ENCODE measurements at places on chromosomes 12 and 14. TPM values are rescaled to one million over a fixed set of nuclear protein-coding genes. Genes with fewer than 3 reads are reported as not detected.
A peak's percentile ranks its signal among the peaks of the same experiment; 100 is the strongest.

DNA sequence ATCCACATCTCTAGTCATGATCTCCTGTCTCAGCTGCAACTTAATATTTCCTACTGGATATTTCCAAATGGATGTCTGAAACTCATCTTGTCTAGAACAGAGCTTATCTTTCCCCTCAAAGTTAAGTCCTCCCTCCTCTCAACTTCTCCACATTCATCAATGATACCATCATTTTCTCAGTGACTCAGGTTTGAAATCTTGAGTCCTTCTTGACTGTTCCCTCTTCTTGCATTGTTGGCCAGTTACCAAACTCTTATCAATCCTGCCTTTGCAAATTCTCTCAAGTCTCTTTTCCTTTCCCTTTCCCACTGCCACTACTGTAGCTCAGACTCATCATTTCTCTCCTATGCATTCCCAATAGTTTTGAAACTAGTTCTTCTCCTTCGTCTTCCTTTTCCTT lies 14.3 kb upstream of the CHURC1 start:
- no peak for DNase-seq

GRCh38 chr14:21043974-21044618 lies 1.9 kb downstream of the RNASE7 start:
- peak; percentile 35 for DNase-seq

DNA sequence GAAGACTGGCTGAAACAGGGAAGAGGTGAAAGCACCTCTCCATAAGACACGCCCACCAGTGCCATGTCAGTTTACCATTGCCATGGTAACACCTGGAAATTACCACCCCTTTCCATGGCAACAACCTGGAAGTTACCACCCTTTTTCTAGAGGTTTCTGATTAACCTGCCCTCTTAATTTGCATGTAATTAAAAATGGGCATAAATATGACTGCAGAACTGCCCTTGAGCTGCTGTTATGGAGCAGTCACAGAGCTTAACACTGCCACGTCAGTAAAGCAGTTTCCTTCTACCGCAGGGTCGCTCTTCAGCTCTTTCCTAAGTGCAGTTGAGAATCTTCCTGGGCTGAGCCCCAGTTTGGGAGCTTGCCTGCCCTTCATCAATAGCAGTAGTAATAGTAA lies 55.2 kb downstream of the RASSF3 start:
- DNase-seq = no peak

GRCh38 chr12:121806546-121807423 lies 3.0 kb downstream of the SETD1B start:
- DNase-seq = no peak

DNA sequence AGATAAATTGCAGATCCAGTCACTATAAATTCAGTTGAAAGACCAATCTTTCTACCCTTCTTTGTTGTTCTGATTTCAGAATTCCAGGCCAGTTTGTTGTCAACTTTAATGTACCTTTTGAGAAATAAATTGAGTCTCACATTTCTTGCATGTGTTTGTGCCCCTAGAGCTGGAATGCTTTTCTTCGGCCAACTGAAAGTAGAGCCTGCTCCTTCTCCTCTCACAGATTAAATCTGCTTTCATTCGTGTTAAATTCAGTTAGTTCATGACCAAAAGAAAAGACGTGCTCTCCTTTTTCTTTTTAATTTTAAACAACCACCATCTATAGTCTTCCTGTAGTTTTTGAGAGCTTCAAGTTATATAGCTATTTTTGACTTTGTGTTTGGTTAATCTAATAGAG lies 22.9 kb downstream of the SOCS2 start:
- DNase-seq = no peak

GRCh38 chr14:26636561-26636960 lies 38.7 kb upstream of the NOVA1 start:
- no peak for DNase-seq

DNA sequence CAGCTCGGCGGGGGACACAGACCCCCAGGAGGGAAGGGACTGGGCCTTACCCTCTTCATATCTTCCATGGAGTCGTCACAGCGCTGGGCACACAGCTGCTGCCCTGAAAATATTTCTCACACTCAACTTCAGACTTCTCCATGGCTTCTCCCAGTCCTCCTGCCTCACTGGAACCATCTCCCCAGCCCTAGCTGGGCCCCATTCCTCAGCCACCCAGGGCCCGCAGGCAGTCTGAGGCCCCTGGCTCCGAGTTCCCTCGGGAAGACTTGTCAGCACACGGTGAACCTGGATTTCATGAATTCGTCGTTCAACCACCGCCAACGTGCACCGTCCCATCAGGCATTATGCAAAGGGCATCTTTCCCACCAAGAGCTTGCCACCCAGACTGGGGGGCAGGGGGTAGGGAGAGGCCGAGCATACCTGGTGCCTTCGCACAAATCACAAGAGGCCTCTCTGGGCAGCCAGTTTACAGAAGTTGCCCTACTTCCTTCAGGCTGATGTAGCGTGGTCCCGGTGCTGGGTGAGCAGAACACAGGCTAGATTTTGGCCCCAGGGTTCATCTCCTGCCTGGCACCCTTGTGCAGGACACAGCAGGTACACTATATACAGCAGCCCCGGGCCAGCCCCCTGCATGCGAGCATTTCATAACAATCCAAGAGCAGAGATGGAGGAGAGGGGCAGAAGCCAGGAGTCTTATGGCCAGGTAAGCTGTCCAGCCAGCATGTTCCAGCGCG lies 44.2 kb downstream of the LTBP2 start:
- DNase-seq = no peak

- no peak for DNase-seq
These were observed 10.6 kb upstream of the ACOT1 start for GRCh38 chr14:73526036-73526984.

- no peak for DNase-seq
These were observed 61.7 kb upstream of the PTHLH start for GRCh38 chr12:28034271-28034670.

GRCh38 chr12:100376161-100376560 lies 19.3 kb downstream of the SLC17A8 start:
- no peak for DNase-seq

- DNase-seq = no peak
These were observed 47.6 kb upstream of the FRMD6 start for GRCh38 chr14:51604073-51604472.

DNA sequence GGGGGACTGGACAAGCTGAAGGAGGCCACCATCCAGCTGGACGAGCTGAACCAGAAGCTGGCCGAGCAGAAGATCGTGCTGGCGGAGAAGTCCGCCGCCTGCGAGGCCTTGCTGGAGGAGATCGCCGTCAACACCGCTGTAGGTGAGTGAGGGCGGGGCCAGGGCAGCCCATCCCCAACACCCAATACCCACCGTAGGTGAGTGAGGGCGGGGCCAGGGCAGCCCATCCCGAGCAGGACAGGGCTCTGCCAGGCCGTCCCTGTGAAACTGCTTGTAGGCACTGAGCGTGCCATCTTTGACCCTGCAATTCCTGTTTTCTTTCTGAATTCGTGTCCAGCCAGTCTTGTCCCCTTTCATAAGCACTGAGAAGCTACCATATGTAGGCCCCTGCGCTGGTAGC lies 74.0 kb downstream of the CCDC92 start:
- no peak for DNase-seq

DNA sequence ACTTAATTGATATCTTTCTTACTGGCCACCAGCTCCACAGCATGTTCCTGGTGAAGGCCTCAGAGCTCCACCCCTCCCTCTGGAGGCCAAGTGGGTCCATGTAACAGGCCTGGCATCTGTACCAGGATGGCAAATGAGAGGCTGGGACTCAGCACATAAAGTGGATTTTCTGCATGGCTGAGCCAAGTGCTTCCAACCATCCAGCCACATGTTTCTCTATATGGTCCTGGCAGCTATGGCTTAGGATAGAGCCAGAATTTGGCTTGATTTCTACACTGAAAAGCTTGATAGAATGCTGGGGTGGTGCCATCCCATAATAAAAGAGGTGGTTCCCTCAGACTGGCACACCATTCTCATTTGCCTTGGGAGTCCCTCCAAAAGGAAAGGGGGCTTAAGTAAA lies 94.1 kb downstream of the PAX9 start:
- no peak for DNase-seq

- DNase-seq = no peak
These were observed 472.8 kb upstream of the PRICKLE1 start for GRCh38 chr12:43062201-43062895.

The PROX2 gene
- not detected for total RNA-seq

The BDKRB1 gene
- not detected for total RNA-seq

The E2F7 gene
- total RNA-seq = 0.76 TPM

The TAPBPL gene
- 6.4 TPM for total RNA-seq

All from psoas muscle (tissue), 8 donors.